AG09319 (cell line): ENCODE measurements at places on chromosomes 5 and 9.

- DNase-seq: no peak
Measured at GRCh38 chr9:36485647-36486328, 85.7 kb upstream of the RNF38 start.

DNA sequence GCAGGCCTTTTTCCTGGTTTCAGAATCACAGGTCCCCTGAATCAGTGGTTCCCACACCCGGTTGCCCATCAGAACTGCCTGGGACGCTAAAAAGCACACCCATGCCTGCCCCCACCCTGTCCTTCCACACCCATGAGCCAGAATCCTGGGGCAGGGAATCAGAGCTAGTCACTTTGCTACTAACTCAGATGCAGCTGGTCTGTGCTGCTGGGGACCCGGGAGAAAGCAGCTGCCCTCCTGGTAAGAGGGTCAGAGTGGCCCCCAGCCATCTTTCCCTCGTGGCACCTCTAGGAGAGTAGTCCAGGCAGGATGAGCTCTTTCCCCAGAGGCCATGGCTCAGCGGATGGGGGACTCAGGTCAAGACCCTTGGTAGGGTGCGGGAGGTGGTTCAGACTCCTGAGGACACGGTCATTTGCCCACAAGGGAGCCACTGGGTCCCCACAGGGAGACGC is 11.3 kb upstream of the NUP214 start:
- no peak for DNase-seq

DNA sequence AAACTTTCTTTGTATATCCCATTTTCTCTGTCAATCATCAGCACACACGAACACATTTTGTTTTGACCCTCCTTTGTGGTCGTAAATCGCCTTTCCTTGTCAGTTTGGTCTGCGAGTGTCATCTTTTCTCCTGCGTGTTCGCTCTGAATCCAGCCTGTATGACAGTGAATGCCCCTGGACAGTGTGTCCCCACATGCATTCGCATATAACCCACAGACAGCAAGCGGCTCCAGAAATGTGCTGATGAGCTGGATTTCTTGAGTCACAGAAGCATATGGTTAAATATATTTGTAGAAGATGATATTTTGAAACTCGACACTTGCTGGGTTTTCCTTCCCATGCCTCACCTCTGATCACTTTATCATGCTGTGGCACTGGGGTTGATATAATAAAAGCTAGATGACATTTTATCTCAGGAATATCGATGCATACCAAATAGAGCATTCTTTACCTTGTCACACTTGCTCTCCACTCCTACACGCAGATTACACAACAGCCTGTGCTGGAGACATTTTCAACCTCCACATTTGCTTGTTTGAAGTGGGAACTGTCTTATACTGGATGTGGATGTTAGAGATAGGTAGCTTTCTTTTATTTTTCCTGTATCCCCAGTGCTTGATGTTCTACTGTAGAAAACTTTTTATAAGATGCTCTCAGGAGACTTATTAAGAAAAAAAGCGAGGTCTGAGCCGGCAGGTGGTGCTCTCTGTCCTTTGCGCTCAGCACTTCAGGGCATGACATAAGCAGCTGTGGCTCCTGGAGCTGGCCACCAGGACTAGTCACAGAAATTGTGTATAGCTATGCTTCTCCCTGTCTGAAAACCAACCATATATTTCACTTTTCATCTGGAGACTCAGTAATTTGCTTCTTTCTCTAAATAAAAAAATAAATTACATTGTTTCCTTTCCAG is 215.1 kb downstream of the SH3GL2 start:
- no peak for DNase-seq

DNA sequence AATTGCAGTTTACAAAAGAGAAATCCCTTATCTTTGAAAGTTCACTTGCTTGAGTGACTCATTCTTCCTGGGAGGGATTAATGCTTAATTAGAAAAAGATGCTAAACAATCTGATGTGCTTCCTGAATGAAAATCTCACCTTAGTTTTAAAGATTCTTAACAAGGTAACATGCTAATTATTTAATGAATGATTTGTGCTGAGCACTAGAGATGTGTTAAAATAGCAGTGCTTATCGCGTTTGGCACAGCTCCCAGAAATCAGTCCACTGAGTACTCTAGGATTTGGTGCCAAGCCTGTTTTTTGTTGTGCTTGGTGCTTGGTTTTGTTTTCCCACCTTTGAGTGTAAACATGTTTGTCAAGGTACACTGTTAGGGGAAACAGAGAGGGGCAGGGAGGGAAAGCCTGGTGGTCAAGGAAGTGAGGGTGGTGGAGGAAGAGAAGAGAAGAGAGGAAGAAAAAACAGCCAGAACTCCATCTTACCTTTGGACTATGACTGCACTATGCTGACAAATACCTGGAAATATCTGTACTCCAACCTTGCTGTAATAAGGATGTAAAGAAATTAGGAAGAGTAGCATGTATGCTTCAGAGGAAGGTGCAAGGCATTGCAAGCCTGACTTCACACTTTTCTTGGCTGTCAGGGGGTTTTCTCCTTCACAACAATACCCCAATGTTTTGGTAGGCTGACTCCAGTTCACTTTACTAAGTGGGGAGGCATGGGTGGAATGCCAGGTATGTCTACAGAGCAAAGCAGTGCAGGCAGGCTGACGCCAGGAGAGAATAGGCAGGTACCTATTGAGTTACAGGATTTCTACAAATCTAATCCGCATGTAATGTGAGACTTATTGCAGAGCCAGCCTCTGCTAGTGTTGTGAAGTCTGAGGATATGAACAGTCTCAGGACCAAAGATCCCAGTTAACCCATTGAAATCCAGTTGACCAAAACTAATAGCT is 157.2 kb upstream of the ISL1 start:
- DNase-seq: no peak

- no peak for DNase-seq
Measured at GRCh38 chr9:82923092-82923911, 139.6 kb downstream of the RASEF start.

- no peak for DNase-seq
Measured at GRCh38 chr9:135468854-135469521, 10.6 kb upstream of the PPP1R26 start.

DNA sequence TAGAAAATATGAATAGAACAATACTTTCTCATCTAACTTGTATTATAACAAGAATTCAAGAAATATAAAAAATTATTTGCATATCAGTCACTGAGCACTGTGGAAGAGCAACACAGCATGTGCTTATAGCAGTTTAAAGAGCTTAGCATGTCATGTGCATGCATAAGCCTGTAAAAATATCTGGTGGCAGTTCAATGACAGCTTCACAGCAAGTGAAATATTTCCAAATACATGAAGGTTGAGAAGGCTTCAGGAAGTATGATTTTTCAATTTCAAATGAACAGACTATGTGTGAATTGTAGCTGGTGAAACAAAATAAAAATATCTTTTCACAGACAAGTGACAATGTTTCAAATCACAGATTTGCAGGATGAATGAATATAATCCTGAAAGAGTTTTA is 128.5 kb downstream of the PRDM9 start:
- no peak for DNase-seq

DNA sequence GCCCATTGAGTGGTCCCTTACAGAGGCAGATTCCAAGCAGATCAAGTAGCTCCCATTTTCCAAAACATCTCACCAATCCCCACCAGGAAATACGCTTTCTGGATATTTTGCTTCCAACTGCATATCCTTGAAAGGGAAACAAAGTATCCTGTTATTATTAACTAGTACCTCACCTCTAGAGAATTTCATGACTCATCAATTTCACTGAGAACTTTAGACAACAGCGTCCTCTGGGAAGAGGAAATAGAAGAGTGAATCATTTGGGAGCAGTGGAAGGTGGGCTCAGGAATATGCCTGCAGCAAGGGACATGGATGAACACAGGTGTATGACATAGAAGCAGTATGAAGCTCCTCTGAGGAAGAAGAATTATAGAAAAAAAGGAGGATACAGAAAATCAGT is 186.7 kb downstream of the MARCHF11 start:
- no peak for DNase-seq

- no peak for DNase-seq
Measured at GRCh38 chr9:116843863-116844620, 156.9 kb downstream of the TRIM32 start.

- DNase-seq: no peak
Measured at GRCh38 chr5:2714805-2715204, 36.7 kb downstream of the IRX2 start.

DNA sequence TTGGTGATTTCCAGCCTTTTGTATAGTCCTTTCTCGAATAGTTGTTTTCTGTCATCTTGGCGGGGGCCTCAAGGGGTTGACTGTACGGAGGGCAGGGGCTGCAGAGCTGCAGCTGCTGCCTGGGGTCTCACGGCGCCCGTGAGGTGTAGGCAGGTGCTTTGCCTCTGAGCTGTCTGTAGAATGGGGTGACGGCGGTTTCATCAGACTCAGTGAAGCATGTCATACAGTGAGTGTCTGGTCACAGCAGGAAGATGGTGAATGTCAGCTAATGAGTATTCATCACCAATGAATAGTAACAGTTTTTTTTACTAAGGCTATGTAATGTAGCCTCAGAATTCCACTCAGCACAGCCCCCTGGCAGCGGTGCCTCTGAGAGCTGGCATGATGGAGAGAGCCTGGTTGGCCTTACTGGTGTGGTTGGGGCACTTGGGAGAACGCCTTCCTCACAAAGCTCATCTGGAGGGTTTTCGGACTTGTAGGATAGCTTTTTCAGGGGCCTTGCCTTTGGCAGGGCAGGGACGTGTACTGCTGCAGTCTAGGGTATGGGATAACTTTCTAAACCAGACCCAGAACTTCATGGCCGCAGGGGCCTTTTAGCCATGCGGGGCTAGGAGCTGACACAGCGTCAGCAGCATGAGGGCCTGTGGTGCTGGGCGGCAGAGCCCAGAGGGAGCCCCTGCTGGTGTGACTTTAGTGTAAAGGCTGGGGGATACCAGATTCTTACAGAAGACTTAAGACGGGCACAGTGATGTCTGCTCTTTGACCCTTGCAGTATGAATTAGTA is 15.0 kb downstream of the TENT4A start:
- DNase-seq: no peak

GRCh38 chr9:128089299-128089698 is 21.3 kb downstream of the SLC25A25 start:
- DNase-seq: no peak

- DNase-seq: no peak
Measured at GRCh38 chr9:2664174-2665065, 42.8 kb downstream of the VLDLR start.

DNA sequence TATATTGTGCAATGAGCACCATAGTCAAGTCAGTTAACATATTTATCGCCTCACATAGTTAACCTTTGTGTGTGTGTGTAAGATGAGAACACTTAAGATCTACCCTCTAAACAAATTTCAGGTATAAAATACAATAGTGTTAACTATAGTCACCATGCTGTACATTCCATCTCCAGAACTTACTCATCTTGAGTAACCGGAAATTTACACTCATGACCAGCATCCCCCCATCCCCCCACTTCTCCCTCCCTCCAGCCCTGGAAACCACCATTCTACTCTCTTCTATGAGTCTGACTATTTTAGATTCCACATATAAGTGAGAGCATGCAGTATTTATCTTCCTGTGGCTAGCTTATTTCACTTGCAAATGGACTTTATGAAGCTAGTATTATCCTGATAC is 40.3 kb downstream of the ZNF354A start:
- no peak for DNase-seq

GRCh38 chr5:137190031-137190430 is 309.1 kb downstream of the SPOCK1 start:
- DNase-seq: no peak

GRCh38 chr5:53991942-53992341 is 318.4 kb downstream of the ARL15 start:
- DNase-seq: no peak

DNA sequence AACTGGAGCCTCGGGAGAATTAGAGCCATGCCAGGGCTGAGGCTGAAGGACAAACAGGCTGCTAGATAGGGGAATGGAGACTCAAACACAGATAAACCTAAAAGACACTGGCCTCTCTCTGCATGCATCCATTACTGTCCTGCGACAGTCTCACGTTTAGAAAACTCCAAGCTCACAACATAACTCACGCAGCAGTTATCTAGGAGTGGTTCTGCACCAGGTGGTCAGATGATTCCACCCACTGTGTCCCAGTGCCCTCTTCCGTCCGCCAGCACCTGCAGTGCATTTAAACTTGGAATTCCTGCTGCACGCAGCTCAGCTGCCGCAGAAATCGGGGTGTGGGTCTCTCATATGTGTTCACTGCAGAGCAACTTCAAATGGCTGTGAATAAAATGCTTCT is 272.6 kb upstream of the IRX2 start:
- DNase-seq: no peak

DNA sequence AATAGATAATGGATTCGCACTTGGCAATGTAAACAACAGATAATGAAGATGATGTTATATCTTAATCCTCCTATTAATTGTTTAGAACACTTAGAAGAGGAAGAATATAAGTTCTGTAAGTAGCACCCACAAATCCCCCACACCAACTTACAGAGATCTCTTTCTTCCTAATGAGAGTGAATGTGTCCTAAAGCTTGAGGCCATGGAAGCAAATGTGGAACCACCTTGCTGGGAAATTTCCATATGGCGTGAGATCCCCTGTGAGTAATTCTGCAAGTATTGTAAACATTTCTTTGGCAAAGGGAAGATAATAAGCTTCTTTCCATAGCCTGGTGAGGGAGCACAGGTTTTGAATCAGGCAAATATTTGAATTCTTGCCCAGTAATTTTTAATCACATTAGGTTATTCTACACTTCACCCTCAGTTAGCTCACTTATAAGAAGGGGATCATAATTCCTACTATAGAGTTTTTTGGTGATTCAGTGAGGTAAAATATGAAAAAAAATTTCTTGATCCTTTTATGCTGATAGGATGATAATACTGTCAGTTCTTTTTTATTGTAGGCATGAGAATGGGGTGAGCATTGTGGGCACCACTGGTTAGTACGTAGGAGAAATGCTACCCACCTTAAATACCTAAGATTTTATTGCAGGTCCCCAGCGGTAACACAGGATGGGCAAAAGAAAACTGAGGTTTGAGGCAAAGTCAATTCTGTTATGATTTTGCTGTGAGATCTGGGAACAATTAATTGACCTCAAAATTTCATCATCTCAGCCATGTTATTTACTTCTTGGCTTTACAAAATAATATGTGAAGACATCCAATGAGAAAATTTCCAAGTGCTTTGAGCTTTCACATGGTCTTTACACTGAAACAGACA is 574.8 kb downstream of the PSAT1 start:
- peak; percentile 72 for DNase-seq

DNA sequence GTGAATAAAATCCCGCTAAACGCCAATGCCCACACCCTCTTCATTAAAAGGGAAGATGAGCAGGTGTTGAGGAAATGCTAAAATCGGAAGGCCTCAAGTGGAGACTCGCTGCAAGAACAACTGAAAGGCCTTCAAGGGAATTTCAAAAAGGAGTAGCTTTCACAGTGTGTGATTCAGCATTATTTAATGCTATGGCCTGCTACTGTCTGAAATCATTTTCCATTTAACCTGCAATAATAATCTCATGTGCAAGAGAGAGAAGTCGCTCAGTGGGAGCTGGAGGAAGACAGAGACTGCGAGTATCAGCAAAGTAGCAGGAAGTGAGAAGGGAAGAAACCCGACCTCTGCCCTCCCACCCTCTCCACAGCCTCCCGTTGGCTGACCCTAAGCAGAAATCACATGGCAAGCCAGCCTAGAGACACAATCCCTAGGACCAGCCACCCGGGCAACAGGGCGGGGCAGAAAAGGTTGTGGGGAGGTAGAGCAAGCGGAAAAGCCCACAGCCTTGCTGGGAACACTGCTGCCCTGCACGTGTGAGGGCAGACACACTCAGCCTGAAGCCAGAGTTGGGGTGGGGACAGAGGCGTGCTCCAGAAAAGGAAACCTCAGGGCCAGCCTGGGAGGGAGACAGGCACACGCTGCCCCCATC is 39.9 kb upstream of the CTSL start:
- DNase-seq: no peak
